Activated CD4-positive, CD25-positive, alpha-beta regulatory T cell treated with anti-CD3 and anti-CD28 coated beads, Interleukin-2, amount 50 U/mL, for 24 hours (primary cell): ENCODE measurements at places on chromosomes 4 and X.

DNA sequence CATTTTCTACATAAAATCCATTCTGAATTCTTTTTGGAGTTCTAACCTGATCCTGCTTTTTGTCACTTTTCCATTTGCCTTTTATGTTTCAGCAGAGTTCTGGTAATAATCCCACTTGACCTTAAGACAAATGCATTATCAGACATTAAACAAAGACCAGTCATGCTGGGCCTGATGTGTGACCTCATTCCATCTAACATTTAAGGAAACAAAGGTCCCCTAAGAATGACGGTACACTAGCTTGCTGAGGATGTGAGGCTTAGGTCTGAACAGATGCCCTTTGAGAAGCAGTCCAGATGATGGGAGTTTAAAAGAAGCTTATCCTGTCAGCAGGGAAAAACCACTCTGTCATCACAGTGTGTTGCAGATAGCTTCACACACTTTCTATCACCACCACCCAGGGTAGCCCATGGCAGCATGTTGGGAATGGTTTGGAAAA, 38.1 kb upstream of the PDE5A start:
- ATAC-seq, result no peak

GRCh38 chr4:173835903-173836302, 305.9 kb upstream of the HAND2 start:
- ATAC-seq, result no peak

DNA sequence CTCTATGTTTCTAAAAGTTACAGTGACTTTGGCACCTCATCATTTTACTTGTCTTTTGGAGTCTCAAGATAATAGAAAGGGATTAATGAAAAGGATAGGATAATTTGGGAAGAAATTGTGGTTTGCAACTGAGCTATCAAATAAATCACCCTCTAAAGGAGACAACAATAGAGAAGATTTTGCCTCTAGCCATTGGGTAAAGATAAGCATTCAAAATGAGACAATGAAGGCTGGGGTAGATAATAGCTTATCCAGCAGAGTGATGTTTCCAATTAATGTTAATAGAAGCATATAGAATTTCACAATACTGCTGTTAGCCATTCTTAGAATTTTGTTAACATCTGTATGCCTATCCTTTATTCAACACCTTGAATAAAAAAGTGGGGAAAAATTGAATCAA, 1177.6 kb downstream of the ADGRL3 start:
- ATAC-seq, result no peak

DNA sequence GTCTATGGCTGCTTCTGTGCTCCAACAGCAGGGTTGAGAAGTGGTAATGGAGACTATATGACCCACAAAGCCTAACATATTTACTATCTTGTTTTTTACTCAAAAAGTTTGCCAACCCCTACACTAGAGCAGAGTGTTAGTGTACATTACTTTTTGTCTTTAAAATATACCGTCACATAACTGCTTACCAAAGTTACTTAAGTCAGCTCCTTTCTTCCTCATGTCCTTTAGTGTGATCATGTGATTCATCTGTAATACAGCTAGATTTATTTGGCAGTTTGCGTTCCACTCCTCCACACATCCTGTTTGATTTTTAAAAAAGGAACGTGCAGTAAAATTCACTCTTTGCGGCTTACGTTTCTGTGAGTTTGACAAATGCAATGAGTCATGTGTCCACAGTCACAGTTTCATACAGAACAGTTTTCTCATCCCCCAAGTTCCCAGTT, 162.4 kb upstream of the GPRIN3 start:
- peak; percentile 91 for ATAC-seq

DNA sequence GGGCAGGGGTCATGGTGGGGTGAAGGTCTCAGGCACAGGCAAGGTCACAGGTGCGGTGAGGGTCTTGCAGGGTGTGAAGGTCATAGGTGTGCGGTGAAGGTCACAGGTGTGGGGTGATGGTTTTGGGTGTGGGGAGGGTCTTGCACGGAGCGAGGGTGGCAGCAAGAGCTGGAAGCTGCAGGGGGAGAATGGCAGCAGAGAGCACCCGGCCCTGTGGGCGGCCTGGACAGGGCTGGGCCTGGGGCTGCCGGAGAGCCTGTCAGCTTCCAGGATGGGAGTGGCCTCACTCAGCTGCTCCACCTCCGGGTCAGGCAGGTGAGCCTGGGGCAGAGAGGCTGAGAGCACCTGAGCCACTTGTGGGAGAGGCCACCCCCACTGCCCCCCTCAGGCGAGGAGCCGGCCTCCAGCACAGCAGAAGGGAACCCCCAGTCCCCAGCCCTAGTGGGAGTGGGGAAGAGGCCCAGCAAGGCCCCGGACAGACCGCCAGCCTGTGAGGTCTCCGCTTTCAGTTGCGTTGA, 1.5 kb downstream of the MSANTD1 start:
- no peak for ATAC-seq

DNA sequence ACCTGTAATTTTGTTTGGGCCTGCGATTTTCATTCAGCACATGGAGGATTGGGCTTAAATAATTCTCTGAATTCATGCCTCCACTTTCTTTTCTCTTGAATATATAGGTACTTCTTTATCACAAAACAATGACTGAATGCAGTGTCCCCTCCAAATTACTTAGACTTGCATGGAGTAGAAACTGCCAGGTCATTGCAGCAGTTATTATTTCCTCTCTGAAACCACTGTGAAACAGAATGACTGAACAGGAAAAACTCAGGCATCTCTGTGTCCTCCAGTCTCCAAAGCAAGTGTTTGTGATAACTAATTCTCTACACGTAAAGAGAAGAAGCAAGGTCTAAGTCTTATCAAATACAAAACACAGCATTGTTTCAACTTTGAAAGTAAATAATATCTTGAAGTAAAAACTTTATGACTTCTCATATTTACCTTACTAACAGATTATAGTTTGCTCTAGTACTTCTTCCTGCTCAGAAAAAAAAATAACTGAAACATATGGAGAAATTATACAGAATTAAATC, 144.5 kb upstream of the DIAPH2 start:
- no peak for ATAC-seq

DNA sequence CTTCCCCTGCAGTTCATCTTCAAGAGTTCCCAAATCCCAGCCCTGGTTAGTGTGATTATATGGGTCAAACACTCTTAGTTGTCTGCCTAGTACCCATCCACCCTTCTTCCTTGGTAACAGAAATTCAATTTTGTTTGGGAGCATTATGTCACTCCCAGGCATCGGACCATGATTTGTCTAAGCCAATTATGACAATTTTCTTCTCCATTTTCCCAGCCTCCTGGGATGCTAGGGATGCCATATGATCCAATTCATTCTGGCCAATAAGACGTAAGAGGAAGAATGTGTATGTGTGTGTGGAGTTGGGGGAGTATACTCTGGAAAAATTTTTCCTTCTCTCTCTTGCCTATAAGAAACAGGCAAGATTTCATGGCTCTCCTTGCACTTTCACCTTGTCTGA, 465.9 kb downstream of the MID1IP1 start:
- no peak for ATAC-seq

GRCh38 chrX:138853936-138854335, 142.4 kb upstream of the FGF13 start:
- no peak for ATAC-seq

- ATAC-seq, result no peak
These were observed 14.7 kb upstream of the PITX2 start for GRCh38 chr4:110637408-110638088.

DNA sequence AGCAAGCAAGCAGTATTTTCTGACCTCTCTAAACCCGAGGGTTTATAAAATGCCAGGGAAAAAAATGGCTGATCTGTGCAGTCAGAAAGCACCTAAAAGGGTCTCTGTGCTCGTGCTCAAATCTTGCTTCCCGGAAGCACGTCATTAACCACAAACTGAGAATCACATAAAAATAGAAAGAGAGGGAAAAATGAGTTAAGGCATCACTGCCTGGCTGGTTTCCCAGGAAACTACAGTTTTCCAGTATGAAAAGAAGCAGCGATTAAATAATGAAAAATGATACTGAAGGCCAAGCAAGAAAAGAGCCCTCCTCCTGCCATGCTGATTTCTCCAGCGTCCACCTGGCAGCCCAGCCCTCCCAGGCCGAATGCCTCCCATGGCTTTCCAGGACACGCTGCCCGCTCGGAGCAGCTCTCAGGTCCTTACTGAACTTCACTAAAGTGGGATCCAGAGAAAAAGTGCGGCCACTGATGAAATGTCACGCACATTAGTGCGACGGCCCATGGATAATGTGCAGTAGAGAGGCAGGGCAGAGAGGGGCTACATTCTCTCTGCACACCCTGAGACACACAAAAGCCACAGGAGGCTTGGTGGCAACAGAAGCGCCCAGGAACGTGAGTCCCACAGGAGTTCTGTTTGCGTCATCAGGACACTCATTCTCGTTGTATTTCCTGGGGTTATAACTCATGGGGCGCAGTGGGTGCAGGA, 80.4 kb downstream of the WFS1 start:
- no peak for ATAC-seq

DNA sequence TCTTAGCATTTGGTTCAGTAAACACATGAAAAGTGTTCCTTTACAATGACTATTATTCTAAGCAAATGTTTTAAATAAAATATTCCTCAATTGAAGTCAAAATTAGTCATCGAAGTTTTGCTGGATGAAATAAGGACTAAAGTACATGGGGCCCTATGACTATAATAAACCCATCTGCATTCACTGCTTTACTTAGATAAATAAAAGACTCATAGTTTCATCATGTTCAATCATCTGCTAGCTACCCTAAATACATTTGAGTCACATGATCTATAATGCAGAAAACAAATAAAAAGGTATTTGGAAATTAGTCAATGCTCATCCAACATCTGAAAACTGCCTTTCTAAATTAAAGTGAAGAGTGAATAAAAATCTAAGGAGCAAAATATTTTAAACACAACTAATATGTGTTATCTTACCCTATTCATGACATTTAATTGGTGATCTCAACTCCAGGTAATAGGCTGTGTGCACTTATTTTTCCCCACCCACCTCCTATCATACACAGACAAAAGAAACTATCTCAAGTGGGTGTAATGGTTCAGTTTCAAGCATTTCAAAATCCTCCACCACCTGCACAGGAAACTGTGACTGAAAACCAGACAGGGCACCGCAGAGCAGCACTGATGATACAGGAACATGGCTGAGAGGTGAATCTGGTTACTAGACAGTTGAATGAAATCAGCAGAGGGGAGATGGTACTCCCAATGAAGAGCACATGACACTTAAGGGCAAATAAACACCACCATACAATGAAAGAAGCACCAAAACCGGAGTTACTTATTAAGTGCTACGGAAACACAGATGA, 78.6 kb downstream of the CAMK2D start:
- ATAC-seq, result peak; percentile 87

DNA sequence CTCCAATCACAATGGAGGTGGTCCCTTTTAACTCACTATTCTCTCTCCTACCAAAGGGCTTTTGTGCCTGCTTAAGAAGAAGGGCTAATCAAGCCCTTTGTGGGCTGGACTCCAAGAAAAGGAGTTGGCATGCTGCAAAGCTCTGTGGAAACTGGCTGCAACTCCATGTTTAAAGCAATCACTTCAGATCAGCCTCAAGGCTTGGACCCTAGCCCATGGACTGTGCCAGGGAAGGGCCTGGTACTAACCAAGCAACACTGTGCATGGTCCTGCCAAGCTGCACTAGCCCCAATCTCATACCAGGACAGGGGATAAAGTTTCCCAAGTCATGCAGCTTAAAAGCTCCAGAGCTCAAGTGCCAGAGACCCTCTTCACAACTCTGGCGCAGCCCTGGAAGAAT, 86.7 kb downstream of the ATP8A1 start:
- ATAC-seq, result peak; percentile 25

DNA sequence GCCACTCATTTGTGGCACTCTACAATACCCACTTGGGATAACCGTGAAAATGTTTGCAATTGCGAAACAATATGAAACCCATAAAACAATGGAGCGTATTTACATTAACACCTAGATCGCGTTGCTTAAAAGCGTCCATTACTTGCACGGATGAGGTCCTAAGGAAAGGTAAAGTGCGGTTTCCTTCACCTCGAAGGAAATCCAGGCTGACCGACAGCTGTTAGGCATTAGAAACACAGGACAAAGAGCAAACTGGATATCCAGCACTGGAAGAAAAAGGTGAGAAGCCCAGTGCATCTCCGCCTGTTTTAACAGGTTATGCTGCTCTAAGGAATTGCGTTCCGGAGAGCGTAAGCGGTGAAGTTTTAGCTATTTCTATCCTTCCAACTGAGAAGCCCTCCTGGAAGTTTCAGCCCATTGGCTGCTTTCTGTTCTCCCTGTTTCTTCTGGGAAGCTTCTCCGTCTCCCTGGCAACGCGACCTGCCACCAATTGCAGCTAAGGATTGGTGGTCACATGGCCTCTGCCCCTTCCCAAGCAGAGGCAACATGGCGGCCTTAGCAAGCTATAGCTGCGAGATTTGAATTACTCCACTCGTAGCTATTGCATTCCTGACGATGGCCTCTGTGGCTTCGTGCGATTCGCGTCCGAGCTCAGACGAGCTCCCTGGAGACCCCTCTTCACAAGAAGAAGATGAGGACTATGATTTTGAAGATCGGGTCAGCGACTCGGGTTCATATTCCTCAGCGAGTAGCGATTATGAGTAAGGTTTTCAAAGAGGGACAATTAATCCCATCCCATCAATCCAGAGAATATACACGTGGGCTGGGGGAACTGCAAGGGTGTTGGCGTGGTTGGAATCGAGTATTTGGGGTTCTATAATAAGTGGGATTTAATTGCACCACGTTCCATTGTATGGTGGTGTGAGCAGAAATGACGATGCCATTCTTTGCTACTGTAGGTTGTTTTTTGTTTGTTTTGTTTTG, at the start of gene INTU:
Gene INTU, plus strand, starts transcription at position 538 of the 984 bp plus-strand sequence. Its CDS starts 78 bp downstream, at position 616.
- ATAC-seq, result no peak

GRCh38 chr4:188905248-188905647, 766.0 kb downstream of the TRIML1 start:
- ATAC-seq, result no peak

DNA sequence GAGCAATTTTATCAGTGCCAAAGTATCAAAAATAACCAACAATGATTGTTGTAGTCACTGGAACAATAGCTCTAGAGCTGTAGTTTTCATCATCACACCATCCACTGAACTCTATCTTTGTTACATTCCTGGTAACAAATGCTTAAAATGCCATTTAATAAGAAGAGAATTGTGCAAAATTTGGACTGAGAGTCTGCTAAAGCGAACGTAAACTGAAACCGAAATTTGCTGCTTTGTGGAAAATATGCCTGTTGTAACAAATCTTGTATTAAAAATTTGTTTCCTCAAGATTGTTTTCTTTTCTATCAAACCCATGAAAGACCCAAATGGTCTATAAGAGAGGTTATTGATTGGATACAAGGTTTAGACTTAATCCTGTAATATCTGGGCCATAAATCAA, 109.3 kb upstream of the TECRL start:
- no peak for ATAC-seq

- ATAC-seq, result no peak
These were observed 69.4 kb downstream of the PDS5A start for GRCh38 chr4:39908284-39908683.

- no peak for ATAC-seq
These were observed 580.4 kb upstream of the ADGRL3 start for GRCh38 chr4:60619531-60620305.

DNA sequence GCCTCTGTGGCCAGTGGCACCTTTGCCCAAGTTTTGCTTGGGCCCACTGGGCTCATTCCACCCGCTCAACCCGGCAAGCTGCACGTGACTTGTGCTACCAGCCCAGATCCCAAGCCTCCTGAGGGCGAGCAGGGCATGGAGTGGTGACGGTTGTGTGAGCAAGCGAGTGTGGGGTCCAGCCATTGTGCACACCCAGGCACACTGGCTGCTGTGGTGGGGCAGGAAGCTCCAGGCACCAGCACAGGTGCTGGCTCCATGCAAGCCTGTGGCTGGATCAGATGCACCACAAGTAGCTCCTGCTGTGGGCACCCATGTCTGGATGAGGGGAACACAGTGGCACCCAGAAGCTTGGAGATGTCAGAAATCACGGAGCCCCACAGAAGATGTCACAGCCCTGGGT, 557.0 kb upstream of the GNPDA2 start:
- no peak for ATAC-seq

- no peak for ATAC-seq
These were observed 34.4 kb upstream of the C4orf50 start for GRCh38 chr4:6052679-6053078.
